ENCODE measurements at places on chromosomes 6 and 20. TPM values are rescaled to one million over a fixed set of nuclear protein-coding genes. Genes with fewer than 3 reads are reported as not detected.

TNFRSF21 gene
- total RNA-seq = 49.6 TPM

HSPA1L gene
- total RNA-seq = 0.87 TPM

FAM209A gene
- not detected for total RNA-seq

GRCh38 chr6:18317850-18318249 lies 53.5 kb upstream of the DEK start:
- no peak for DNase-seq

GRCh38 chr6:127956260-127956888 lies 55.5 kb upstream of the THEMIS start:
- DNase-seq = peak; percentile 18

Measured in lung microvascular endothelial cell (primary cell).